Choroid plexus epithelial cell (primary cell): ENCODE measurements at places on chromosomes 13 and 19.

DNA sequence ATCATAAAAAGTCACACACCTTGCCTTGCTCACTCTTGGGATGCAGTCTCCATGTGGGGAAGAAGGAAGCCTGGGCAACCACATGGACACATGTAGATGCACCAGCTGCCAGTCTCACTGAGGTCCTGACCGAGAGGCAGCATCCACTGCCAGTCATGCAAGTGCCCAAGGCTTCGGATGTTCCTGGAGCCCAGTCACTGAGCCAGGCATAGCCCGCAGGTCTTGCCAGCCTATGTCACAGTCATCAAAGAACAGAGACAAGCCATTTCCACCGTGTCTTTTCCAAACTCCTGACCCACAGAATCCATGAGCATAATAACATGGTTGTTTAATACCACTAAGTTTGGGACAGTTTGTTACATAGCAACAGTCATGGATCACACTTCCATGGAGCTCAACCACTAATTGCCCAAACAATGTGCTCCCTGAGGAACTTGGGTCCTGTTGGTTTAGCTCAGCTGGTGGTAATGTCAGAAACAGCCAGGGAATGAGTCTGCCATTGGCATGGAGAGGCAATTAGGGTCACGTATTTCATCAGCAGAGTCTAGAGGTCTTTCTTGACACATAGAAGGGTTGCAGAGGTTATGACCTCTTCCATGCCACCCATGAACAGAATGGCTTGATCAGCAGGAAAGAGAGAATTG is 21.5 kb downstream of the STARD13 start:
- DNase-seq = no peak

GRCh38 chr19:36973844-36974195 is 57.7 kb downstream of the ZNF568 start:
- DNase-seq = no peak

GRCh38 chr13:65913173-65913572 is 1317.0 kb downstream of the PCDH9 start:
- peak; percentile 91 for DNase-seq

DNA sequence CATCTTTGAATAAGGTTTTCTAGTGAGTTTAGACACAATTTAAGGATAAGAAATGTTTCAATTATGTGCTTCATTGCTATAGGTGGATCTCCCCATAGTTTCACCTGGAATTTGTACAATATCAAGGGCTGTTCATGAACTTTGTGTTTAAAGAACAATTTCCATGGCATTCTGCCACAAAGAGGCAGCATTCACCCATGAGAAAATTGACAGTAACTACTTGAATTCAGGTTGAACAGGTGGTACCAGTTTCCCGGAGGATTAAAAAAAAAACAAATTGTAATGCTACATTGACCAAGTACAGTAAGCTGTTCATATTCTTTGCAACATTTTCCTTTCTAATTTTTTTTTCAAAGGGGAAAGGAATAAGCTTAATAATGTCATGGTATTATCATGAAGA is 9.1 kb downstream of the SLITRK5 start:
- DNase-seq = no peak

- no peak for DNase-seq
Observed at GRCh38 chr13:109196948-109197347, 567.5 kb downstream of the MYO16 start.

- DNase-seq = no peak
Observed at GRCh38 chr19:31591258-31591657, 242.0 kb upstream of the TSHZ3 start.

DNA sequence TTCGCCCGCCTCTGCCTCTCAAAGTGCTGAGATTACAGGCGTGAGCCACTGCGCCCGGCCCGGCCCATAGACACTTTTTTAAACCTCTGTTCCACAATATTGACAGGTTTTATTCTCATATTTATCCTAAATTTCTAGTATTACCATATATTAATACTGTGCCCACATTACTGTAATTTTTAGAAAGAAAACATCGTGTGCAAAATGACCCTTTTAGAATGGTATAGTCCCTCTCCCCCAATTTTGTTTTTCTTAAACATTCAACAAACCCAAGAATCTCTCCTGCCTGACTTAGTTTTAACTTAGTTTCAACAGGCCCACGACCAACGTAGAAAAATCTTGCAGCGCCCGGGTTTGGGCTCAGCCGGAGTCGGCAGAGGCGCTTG is 9.1 kb downstream of the CDX2 start:
- DNase-seq = no peak

DNA sequence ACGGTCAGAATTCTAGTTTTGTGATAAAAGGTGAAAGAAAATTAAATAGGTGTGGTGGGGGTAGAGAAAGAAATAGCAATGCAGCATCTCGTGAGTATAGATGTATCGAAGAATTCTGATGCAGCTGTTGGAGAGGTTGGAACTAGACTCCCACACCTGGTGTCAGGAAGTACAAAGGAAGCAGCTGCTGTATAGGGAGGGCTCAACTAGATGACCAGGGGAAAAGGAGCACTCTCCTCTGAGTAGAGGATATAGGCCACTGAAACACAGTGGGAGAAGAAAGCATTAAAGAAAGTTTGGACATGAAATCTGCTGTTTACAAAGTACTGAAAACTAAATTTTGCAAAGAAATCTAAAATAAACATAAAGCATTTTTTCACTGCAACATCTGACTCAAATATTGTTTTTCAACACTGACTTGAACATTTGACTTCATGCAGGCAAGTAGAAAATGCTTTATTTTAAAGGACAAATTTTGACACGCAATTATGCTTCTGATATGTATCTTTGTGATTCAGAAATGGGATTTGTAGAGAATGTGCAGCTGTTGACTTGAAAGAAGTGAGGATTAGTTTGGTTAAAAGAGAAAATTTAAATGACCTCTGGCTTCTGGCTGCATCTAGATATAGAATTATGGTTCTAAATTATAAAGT is 82.2 kb downstream of the MIPEP start:
- no peak for DNase-seq

GRCh38 chr13:49922301-49922700 is 13.8 kb downstream of the SPRYD7 start:
- no peak for DNase-seq

- DNase-seq = peak; percentile 60
Observed at GRCh38 chr13:28181413-28181812, 43.1 kb downstream of the PAN3 start.

GRCh38 chr19:15328312-15328711 is 4.0 kb downstream of the BRD4 start:
- DNase-seq = no peak

DNA sequence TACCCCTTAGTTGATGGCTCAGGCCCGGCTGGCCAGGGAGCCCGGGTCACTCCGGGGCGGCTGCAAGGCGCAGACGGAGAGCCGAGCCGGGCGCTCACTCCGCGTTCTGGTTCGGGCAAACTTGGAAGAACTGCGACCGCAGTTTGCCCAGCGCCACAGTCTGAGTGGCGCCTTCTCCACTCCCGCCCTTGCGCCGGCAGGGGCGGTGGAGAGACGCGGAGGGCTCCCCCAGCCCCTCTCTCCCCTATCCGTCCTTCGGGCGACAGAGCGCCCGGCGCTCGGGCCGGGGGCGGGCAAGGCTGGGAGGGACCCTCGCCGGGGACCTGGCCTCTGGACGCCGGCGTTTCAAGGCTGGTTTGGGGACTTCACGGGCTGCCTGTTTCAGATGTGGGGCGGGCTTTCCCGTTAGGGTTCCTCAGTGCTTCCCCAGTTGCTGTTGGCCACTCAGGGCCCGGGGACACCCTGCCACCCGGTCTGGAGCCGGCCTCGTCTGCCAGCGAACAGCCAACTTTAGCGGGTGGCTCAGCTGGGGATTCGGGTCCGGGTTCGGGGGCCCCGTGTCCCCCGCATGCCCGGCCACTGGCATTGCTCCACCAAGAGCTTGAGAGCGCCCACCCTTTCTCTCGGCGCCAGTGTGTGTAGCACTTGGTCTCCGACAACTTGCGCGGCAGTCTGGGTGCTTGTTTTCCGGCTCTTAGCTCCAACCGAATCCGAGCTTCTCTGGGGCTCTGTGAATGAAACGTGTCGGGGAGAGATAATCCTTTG is 1.5 kb downstream of the GPC6 start:
- peak; percentile 93 for DNase-seq

DNA sequence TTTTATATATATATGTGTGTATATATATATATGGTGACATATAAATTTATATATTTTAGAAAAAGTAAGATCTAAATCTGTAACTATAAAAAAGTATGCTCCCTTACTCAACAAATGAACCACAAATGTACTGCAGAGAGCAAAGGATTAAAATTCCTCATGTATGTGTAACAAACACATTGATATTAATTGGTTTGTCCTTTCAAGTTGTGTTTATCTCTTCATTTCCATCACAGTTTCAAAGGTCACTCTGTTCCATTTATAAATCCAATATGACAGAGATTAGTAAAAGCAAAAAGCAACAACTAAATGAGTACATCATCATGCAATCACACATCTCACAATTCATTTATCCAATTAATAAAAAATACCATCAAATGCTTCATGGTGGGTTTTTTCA is 247.9 kb downstream of the DACH1 start:
- DNase-seq = no peak

DNA sequence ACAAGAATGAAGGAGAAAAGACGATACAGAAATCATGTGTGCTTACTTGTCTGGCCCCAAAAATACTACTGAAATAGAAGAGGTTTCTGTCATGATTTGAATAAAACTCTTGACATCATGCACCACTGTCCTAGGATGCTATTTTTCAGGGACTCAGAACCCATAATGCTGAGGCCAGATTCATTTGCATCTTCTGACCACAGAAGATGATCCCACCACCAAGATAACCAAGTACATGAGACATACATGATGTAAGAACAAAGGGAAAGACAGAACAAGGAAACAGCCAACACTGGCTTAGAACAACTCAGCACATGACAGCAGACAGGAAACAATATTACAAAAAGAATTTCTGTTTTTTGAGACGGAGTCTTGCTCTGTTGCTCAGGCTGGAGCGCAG is 2.5 kb downstream of the ZNF552 start:
- no peak for DNase-seq

- DNase-seq = no peak
Observed at GRCh38 chr13:50951366-50951765, 41.8 kb downstream of the RNASEH2B start.

- peak; percentile 92 for DNase-seq
Observed at GRCh38 chr19:55526216-55527196, 10.4 kb downstream of the SBK2 start.

- peak; percentile 15 for DNase-seq
Observed at GRCh38 chr19:36527341-36527740, 730 bp downstream of the ZNF260 start.

GRCh38 chr13:89816404-89816803 is 1531.1 kb upstream of the MIR17HG start:
- no peak for DNase-seq

DNA sequence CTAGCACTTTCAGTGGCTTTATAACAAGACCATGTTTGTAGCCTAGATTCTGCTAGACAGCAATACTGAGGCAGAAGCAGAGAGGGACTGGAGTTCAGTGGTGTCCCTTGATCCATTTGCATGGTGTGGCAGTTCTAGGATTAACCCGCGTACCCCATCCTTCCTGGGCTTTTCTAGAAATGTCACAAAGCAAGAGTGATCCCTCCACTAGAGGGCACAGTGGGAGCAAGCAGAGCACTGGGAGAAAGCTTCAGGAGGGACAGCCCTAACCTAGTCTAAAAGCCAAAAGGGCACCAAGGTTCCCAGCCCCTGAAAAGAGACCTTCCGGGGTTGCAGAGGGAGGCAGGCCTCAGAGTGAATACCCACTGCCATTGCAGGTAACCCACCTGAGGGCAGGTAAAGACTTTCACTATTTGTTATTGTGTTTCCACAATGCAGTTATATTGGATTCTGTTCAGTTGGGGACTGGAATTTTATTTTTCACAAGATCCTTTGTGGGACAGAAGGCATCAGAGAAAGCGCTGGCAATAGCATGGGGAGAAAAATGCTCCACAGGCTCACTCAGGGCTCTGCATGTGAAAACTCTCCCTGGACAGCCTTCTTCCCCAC is 170.6 kb downstream of the FLT1 start:
- peak; percentile 79 for DNase-seq
